ENCODE measurements at places on chromosomes 3 and 15.

- no peak for DNase-seq
Measured at GRCh38 chr3:73419942-73420341, 204.8 kb downstream of the PDZRN3 start.

DNA sequence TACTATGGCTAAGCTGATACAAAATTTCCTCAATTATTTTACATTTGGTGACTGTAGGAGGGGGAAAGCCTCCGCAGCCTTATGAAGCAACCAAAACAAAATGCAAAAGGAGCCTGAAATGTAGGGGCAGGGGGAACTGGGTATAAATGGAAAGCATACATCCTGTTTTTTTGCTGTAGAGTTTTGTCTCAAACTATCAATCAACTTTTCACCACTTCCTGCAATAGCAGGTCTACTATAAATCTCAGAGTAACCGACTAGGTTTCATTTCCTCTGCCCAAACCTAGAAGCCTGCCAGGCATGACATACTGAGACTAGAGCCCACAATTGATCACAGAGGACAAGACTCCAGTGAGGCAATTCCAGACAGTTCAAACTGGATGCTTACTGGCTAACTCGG is 91.3 kb downstream of the SHQ1 start:
- no peak for DNase-seq

- DNase-seq = no peak
Measured at GRCh38 chr15:96158938-96159337, 171.6 kb upstream of the NR2F2 start.

DNA sequence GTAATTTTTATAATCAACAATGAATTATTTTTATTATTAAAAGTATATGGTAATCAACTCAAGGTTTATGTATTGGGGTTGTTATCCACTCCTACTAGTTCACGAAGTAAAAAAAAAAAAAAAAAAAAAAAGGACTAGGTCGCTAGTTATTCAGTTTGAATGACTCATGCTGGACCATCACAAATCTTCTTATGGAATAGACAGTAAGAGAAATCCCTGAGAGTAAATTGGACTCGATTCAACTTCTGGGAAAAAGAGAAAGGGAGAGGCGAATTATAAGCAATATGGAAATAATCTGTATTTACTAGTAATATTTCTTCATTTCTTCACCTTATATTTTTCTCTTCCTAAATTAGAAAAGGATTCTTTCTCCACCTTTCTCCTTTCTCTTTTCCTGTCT is 2.0 kb downstream of the MYEF2 start:
- no peak for DNase-seq

DNA sequence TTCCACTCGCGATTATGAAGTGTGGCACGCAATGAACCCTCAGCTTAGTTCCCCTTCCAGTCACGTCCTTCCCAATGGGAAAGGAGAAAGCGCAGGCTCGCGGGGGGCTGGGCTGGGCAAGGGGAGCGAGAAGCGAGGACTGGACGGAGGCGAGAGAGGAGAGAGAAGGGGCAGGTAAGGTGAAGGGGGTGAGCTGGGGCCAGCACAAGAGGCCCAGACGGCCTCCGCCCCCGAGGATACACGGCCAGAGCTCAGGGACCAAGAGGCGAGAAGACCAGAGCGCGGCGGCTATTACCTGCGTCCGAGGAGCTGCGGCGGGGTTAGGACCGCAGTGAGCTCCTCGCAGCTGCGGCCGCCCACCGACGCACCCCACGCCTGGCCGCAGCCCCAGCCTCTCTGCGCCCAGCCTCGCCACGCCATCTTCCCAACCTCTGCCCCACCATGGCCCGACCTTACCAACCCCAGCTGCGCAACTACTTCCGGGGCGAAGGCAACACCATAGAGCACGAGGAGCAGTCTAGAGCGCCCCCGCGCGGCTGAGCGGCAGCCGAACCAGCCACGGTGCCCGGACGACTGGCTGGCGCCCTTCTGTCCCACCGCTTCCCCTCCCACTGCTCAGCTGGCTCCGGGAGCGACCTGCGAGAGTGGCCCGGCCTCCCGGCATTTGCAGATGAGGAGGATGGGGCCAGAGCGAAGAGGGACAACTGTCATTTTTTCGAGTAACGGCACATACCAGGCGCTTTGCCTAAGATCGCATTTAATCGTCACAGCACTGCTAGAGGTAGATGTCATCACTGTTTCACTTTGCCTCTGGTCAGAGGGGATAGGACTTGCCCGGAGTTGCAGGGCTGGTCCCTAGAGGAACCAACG is at the start of gene PARL:
Gene PARL, minus strand, starts transcription at position 454 of the 870 bp plus-strand sequence. Its CDS starts 34 bp downstream, at position 420.
- peak; percentile 94 for DNase-seq

All from cerebellar cortex (tissue), 1 donor.